Lower leg skin (tissue), 4 donors: ENCODE measurements at places on chromosomes 6 and 20.

DNA sequence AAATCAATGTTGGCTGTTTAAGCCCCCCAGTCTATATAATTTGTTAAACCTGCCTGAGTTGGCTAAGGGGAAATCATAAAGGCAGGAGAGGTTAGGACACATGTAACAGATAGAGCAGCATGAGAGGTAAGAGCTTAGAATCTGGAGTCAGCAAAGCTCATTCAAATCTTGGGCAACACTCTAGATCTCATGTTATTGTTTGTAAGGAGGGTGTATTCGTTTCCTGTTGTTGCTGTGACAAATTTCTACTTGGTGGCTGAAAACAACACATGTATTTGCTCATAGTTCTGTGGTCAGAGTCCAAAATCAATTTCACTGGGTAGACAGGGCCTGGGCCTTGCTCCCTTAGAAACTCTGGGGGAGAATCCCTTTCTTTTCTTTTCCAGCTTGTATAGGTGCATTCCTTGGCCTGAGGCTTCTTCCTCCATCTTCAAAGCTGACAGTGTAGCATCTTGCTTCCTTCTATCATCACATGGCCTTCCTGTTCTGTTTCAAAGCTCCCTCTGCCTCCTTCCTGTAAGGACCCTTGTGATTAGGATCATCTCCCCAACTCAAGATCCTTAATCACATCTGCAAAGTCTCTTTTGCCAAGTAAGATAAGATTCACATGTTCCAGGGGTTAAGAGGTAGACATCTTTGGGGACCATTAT, 4.4 kb downstream of the LY86 start:
- DNase-seq: no peak

GRCh38 chr20:57375652-57376230, 15.5 kb upstream of the RBM38 start:
- DNase-seq: peak; percentile 52

GRCh38 chr6:39657355-39658135, 67.7 kb downstream of the KIF6 start:
- DNase-seq: no peak

DNA sequence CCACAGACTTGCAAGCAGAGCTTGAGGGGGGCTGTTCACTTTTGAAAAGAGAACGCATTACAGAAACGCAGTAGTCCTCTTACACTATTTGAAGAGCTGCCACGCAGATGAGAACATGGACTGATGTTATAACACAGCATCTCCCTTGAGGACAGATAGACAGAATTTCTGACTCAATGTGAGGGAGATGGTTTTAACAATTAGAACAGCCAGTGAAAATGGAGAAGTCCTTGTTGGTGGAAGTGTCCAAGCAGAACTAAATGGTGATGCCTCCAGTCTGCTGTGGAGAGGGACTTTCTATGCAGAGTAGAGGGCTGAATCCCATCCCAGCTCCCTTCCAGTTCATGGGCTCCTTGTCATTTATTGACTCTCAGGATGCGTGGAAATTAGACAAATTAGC, 100.0 kb downstream of the RREB1 start:
- DNase-seq: no peak

DNA sequence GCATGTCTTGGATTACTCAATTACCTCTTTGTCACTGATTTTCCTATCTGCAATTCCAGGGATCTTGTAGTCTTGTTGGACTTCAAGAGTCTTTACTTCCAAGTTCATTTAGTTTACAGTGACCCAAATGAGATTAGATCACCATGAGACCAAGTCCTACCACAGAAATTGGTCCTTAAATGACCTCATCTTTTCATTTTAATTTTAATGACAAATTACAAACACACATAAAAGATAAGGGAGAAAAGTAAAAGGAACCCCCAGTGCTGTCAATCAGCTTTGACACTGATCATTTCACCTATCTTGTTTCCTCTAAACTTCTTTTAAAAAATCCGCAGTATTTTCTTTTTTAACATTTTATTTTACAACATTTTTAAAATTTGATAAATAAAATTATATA, 54.9 kb upstream of the FYN start:
- DNase-seq: no peak

DNA sequence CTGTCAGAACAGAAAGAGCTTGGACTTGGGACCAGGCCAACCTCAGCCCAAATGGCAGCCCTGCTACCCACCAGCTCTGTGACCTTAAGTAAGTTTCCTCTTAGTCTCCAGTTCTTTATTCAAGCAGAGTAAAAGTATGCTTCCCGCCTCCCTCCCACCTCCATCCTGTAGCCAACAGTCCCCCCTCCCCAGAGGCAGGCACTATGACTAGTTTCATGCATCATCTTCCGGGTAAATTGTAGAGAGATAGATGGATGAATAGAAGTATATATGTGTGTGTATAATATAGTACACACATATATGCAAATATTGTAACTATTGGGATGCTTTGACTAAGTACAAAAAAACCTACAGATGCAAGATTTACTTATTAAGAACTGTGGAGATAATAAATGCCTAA, 39.5 kb upstream of the B4GALT5 start:
- DNase-seq: no peak

DNA sequence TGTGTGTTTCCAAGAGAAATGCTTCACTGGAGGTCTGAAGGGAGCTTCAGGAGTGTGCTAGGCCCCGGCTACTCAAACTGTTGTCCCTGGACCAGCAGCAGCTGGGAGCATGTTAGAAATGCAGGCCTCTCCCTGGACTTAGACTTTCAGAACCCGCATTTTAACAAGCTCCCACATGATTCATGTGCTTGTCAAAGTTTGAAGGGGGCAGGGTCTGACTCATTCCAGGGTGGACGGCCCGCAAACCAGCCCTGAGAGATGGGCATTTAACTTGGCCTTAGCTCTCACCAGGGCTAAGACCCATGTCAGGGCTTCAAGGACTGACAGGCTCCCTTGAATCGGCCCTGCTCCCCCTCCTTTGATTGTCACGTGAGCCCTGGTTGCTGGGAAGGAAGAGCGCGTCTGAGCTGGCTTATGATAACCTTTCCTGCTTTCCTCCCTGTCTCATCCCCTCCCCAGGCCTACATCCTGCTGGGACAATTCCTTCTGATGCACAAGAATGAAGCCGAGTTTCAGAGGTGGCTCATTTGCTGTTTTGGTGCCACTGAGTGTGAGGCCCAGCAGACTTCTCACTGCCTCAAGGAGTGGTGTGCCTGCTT, 35.5 kb downstream of the BANF2 start:
- DNase-seq: no peak

DNA sequence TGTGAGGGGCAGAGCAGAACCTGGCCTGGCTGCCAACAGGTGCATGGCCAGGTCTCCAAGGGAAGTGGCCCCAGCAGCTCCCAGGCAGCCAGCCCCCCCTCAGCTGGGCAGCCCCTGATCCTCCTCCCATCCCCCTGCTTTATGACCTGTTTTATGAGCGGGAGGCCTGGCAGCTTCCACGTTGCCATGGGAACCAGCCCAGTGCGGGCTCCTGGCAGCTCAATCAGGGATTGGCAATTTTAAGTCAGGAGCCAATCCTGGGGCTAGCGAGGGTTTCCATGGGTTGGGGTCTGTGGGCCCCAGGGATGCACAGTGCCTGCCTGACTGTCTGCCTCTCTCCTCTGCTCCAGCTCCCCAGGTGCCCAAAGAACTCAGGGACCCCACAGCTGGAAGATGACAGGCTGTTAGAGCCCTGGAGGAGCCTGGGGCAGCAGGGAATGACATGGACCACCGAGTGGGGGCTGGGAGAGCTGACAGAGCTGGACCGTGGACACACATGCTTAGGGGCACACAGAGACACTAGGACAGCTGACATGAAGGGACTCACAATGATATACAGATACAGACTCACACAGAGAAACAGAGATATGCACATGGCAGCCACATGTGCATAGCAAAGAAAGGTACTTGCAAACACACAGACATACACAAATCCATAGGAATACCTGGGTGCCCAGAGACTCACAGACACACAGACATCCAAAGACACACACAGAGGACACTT, 56.5 kb upstream of the SIRPA start:
- DNase-seq: no peak

GRCh38 chr20:32790751-32791057, 28.5 kb downstream of the DNMT3B start:
- DNase-seq: no peak

DNA sequence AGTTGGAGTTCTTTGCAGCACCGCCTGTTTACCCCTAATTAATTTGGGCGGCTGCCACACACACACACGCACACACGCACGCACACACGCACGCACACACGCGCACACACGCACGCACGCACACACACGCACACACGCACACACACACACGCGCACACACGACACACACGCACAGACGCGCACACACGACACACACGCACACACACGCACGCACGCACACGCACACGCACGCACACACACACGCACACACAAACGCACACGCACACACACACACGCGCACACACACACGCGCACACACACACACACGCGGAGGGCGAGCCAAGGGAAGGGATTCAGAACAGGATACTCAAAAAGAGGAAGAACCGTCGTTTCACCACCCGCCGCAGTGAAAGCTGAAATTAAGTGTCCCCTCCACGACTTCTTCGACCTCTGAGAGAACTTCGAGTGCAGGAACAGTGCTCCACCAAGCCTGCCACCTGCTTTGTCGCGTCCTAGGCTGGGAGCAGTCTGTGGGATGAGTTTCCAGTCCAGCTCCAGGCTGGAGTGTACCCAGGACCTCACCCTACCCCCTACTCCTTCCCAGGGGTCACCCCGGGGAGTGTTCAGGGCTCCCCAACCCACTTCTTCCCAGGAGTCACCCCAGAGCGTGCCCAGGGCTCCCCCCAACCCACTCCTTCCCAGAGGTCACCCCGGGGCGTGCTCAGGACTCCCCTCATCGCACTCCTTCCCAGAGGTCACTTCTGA, 1.1 kb downstream of the RNASET2 start:
- peak; percentile 23 for DNase-seq

- DNase-seq: no peak
Measured at GRCh38 chr6:93048381-93048780, 371.0 kb downstream of the EPHA7 start.

DNA sequence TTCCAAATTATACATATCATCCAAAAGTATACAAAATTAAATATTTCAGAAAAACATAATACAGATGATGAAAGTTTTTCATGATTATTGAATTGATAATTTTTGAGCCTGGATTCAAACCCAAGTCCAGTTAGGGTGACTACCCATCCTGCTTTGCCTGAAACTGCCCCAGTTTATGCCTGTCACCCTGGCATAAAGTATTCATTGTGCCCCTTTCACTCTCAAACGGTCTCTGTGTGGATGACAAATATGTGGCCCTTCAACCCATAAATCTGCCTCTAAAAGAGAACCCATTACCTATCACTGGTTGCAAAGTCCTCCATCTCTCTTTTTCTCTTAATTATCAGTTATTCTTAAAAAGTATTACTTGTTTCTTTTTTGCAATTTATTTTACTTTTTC, 553.7 kb upstream of the JARID2 start:
- no peak for DNase-seq

- peak; percentile 20 for DNase-seq
Measured at GRCh38 chr6:96923871-96924493, 546 bp upstream of the KLHL32 start.

DNA sequence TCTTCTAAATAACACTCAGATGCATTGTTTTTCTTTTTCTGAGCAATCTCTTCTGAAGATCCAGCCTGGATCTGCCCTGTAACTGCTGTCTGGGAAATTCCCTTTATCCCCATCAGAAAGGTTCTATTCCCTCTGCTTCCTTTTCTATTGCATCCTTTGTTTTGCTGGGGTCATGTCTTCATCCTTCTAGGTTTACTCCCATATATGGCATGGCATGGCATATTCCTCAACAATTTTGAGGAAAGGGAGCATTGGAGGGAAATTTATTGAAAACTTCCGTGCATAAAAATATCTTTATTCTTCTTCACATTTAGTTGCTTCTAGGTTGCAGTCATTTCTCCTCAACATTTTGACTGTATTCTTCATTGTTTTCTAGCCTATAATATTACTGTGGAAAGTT, 47.2 kb downstream of the ADGRF1 start:
- DNase-seq: no peak

DNA sequence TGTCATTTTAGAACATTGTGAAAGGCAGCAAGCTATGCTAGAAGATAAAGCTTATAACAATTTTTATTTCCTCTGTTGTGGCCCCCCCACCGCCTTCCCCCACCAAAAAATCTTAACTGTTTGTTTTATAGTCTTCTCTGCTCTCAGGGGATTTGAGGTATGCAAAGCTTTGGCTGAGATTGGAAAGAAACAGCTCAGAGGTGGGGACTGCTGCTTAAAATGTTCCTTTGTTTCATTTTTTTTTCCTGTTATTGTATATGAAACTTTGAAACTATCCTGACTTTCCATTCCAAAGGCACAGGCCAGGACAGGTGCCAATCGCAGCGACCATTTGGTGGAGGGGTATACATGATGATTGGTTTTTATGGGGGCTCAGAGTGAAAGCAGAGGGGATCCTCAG, 114.7 kb upstream of the PHACTR1 start:
- DNase-seq: no peak

DNA sequence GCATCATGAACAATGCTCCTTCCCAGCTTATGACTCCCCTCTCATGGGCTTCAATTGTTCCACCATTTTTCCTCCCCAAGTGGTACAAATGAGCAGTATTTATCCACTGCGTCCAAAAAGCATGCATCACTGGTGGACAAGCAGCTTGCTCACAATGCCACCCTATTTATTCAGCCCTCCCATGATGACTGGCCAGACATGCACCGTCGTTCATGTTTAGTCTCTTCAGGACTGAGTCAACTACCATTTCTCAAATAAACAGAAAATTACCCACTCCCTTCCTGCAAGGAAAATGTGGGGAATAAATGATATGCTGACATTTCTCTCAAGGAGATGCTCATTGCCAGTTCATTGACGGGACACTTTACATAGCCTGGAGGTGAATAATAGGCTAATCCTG, 300.4 kb downstream of the C6orf118 start:
- no peak for DNase-seq

GRCh38 chr6:26034905-26035304, 52.3 kb upstream of the HFE start:
- no peak for DNase-seq

GRCh38 chr20:16258766-16259165, 314.5 kb downstream of the KIF16B start:
- DNase-seq: no peak

GRCh38 chr20:21125072-21125848, 622 bp upstream of the KIZ start:
- DNase-seq: peak; percentile 45

DNA sequence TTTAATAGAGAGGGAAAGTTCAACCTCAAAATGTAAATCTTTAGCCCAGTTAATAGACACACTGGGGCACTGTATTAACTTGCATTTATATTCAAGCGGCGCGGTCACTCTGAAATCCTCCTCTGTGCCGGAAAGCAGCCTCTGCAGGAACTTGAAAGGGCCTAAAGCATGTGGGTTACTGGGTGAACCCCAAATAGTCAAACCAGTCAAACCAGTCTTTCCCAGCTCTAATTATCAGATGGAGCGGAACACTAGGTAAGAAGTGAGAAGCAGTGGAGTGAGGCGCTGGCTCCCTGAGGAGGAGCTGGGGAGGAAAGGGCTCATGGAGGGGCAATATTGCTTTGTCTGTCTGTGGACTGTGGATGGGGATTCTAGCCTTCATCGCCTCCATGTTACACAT, 531.3 kb downstream of the QKI start:
- DNase-seq: peak; percentile 28

- no peak for DNase-seq
Measured at GRCh38 chr20:63856098-63856511, 5.2 kb upstream of the ABHD16B start.
